ENCODE measurements at places on chromosomes 11 and 22. TPM values are rescaled to one million over a fixed set of nuclear protein-coding genes. Genes with fewer than 3 reads are reported as not detected.

Gene APOL4
- total RNA-seq = not detected

Gene KRTAP5-9
- total RNA-seq = not detected

Gene NCR3LG1
- total RNA-seq = 3.1 TPM

DNA sequence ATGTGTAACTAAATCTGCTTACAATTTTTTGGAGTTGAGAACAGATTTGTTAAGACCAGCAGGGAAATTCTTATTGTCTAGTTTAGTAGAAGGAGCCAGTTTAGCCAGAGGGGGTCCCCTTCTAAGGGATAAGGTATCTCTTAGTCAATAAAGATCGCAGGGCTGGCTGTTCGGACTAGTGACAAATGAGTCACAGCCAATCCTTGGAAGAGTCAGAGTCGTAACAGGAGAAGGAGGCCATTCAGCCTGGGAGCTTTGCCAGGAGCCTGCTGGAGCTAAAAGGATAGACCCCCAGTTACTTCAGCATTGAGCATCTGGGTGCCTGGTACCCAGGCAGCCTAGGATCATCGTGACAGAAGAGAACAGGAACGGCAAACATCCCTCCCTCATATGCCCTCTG is 191.6 kb upstream of the ARHGAP20 start:
- DNase-seq = no peak
- peaks cover 10% of the 10 kb centered on the region for H3K4me1 ChIP-seq
- H3K36me3 ChIP-seq = no peaks in the 10 kb centered on the region
- H3K27ac ChIP-seq = no peak overlapping the region
- no peaks in the 10 kb centered on the region for H3K27me3 ChIP-seq

DNA sequence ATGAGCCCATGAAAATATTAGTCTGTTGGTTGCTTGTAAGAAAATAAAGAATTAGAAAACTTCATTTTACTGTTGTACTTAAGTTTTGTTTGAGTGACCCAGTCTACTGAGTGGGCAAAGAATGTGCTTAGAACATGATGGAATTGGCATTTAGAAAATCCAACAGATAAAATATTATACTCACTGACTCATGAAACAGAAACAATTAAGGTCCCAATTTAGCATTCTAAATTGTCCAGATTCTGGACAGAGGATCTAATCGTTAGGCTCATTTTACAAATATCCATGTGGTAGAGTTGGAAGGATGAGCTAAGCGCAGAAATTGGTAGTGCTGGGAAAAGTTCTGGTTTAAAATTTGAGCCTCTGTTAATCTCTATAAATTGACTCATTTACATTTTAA is 45.4 kb downstream of the METTL15 start:
- no peak overlapping the region for H3K27ac ChIP-seq
- DNase-seq = no peak
- no peaks in the 10 kb centered on the region for H3K27me3 ChIP-seq

- H3K27ac ChIP-seq = no peak overlapping the region
- no peaks in the 10 kb centered on the region for H3K4me1 ChIP-seq
- peaks cover 34% of the 10 kb centered on the region for H3K27me3 ChIP-seq
- no peak for DNase-seq
- H3K36me3 ChIP-seq = no peaks in the 10 kb centered on the region
- no peak overlapping the region for H3K4me3 ChIP-seq
These were observed 81.9 kb upstream of the SLC25A18 start for GRCh38 chr22:17481424-17481823.

GRCh38 chr11:61480261-61480993 is 28.1 kb upstream of the LRRC10B start:
- peaks cover 7% of the 10 kb centered on the region for H3K4me1 ChIP-seq
- H3K36me3 ChIP-seq = no peaks in the 10 kb centered on the region
- DNase-seq = no peak
- H3K4me3 ChIP-seq = no peak overlapping the region

DNA sequence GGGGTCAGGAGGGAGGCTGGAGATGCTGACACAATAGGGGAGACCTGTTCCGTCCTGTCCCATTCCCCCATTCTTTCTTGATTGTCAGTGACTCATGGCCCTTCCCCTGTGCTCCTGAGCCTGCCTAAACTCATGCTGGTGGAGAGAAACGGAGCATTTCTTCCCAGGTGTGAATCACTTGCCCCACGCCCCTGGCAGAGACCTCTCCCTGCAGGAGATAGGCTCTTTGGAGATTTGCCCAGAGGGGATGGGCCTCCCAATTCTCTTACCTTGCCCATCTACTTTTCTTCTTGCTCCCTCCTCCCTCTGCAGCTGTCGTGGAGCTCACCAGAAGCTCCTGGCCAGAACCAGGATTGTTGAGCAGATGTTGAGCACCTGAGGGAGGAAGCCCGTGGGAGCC is 121.9 kb upstream of the OR9Q1 start:
- DNase-seq = no peak
- peaks cover 2% of the 10 kb centered on the region for H3K4me1 ChIP-seq
- H3K27me3 ChIP-seq = peaks cover 46% of the 10 kb centered on the region
- H3K36me3 ChIP-seq = no peaks in the 10 kb centered on the region
- no peak overlapping the region for H3K27ac ChIP-seq
- no peak overlapping the region for H3K4me3 ChIP-seq

DNA sequence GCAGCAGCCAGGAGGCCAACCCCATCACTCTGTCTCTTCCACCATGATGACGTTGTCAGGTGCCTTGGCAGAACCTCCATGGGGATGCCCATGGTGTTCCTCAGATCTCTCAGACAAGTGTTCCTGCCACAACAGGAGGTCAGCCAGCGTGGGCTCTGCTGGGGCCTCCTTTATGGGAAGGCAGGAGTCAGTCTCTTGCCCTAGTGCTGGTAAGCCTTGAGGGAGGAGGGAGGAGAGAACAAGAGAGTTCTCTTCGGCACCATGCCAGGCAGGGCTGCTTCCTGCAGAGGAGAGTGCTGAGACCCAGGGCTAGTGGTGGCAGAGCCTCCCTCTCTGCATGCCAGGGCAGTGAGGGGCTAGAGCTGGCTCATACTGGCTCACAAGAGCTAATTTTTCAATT is 32.5 kb downstream of the GNAZ start:
- no peak for DNase-seq
- no peaks in the 10 kb centered on the region for H3K36me3 ChIP-seq
- H3K4me3 ChIP-seq = no peak overlapping the region
- H3K27ac ChIP-seq = peak overlapping the region; percentile 27
- no peaks in the 10 kb centered on the region for H3K4me1 ChIP-seq
- H3K27me3 ChIP-seq = no peaks in the 10 kb centered on the region

DNA sequence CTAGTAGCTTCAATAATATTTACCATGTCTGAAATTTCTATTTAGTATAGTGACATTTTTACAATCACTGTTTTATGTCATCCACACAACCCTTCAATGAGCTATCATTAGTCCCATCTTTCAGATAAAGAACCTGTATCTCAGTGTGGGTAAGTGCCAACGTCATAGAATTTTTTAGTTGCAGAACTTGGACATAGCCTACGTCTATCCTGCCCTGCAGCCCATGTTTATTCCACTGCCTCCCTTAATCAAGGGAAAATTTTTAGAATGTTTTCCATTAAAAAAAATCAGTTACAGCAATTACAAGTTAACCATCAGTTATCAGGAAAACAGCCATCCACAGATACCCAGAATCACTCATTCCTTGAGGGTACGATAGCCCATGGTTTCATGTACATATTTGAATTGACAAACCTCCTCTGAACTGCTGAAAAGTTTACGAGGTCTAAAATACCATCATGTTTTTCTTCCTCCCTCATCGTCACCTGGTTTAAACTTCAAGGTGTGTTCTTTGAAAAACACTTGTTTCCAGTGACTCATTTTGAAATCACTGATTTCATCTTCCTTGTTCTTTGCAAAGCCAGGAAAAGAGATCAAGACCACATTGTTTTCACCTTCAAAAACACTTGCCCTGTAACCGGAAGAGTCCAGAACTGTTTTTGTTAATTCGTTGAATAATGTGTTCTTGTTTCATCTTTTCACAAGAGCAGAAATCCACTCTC is 100.9 kb downstream of the FAM76B start:
- H3K4me1 ChIP-seq = peaks cover 3% of the 10 kb centered on the region
- no peak overlapping the region for H3K4me3 ChIP-seq
- DNase-seq = no peak
- no peaks in the 10 kb centered on the region for H3K36me3 ChIP-seq
- H3K27me3 ChIP-seq = no peaks in the 10 kb centered on the region

GRCh38 chr22:41974691-41975290 is 5.5 kb downstream of the SEPTIN3 start:
- no peaks in the 10 kb centered on the region for H3K36me3 ChIP-seq
- peaks cover 49% of the 10 kb centered on the region for H3K27me3 ChIP-seq
- no peak overlapping the region for H3K27ac ChIP-seq
- H3K4me1 ChIP-seq = peaks cover 4% of the 10 kb centered on the region
- no peak overlapping the region for H3K4me3 ChIP-seq

- H3K4me3 ChIP-seq = no peak overlapping the region
- H3K27me3 ChIP-seq = no peaks in the 10 kb centered on the region
- peak overlapping the region; percentile 9 for H3K27ac ChIP-seq
- DNase-seq = no peak
- no peaks in the 10 kb centered on the region for H3K36me3 ChIP-seq
These were observed 7.2 kb upstream of the NIPSNAP1 start for GRCh38 chr22:29587938-29588699.

GRCh38 chr11:8652140-8652539 is 30.3 kb downstream of the TRIM66 start:
- H3K4me1 ChIP-seq = peaks cover 8% of the 10 kb centered on the region
- H3K36me3 ChIP-seq = peaks cover 8% of the 10 kb centered on the region
- no peak overlapping the region for H3K4me3 ChIP-seq
- DNase-seq = no peak
- H3K27ac ChIP-seq = no peak overlapping the region
- H3K27me3 ChIP-seq = no peaks in the 10 kb centered on the region

DNA sequence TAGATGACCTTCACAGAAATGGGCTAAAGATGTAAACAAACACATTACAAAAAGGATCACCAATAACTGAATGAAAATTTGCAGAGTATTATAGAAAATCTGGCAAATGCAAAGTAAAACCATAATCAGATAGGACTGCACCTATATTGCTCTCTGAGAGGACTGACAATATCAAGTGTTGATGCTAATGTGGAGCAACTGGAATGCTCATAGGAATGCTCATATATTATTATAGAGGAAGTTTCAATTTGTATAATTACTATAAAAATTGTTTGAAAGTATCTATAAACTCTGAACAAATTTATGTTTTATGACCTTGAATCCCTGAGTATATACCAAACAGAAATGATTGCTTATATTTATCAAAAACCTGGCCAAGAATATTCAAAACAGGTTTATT is 18.4 kb upstream of the TEAD1 start:
- H3K4me1 ChIP-seq = peaks cover under 1% of the 10 kb centered on the region
- peaks cover 2% of the 10 kb centered on the region for H3K36me3 ChIP-seq
- DNase-seq = no peak
- peaks cover 23% of the 10 kb centered on the region for H3K27me3 ChIP-seq
- H3K27ac ChIP-seq = no peak overlapping the region
- no peak overlapping the region for H3K4me3 ChIP-seq

DNA sequence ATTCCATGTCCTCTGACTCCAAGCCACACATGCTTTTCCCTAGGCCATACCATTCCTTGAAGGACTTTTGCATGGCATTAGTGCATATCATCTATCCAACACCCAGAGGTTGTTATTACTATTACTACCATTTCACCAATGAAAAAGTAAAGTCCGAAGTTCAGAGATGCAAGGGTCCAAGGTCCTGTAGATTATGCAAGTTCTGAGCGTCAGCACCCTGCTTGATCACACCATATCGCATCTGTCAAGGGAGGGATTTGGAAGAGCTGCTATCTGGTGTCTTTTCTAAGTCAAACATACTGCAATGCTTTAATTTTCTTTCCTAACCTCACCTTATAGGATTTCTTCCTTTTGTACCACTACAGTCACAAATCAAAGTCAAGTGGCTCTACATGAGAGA is 214.7 kb upstream of the CADM1 start:
- no peak for DNase-seq
- H3K27ac ChIP-seq = no peak overlapping the region
- no peak overlapping the region for H3K4me3 ChIP-seq
- no peaks in the 10 kb centered on the region for H3K4me1 ChIP-seq
- H3K27me3 ChIP-seq = no peaks in the 10 kb centered on the region
- H3K36me3 ChIP-seq = no peaks in the 10 kb centered on the region

DNA sequence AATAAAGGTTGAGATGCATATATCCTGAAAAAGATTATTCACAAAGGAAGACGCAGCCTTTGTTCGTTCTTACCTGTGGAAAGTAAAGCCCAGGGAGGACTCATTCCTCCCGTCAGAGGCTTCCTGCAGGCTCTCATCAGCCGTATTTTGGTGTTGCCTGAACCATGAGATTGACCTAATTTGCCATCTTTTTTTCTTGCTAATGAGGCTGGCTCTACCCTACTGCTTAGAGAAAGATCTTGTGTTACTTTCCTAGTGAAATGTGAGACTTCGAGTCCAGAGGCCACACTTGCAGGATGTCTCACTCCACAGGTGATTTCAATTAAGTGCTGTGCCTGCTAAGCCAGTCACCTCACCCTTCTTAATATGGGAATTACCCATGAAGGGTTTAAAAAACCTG is 269.9 kb downstream of the NTM start:
- H3K27ac ChIP-seq = no peak overlapping the region
- no peak overlapping the region for H3K4me3 ChIP-seq
- peaks cover 20% of the 10 kb centered on the region for H3K27me3 ChIP-seq
- H3K4me1 ChIP-seq = no peaks in the 10 kb centered on the region
- no peaks in the 10 kb centered on the region for H3K36me3 ChIP-seq

DNA sequence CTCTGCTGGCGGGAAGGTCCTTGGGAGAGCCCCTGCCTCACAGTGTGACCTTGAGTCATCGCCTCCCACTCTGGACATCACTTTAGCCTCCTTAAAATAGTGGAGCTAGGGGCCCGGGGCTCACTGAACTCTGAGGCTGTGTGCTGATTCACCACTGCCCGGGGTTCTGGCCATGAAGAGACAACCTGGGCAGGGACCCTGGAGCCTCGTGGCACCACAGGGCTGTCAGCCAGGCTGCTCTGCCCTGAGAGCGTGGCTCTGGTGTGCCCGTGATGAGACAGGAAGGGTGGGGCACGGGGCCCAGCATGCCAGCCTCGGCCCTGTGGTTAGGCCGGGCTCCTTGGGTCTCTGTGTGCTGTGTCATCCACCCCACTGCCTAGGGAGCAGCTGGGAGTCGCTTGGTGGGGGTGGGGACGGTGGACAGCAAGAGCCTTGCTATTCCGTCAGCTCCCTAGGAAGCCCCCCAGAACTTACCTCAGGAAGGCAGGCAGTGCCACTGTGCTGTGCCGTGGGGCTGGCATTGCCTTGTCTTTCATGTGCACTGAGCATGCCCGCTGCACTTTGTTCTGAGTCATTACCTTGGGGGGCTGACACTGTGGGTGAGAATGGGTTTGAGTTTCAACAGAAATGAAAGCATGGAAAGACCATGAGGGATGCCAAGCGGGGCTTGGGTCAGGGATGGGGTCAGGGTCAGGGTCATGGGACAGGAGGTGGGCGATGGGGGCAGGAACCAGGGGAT is 31.7 kb downstream of the TPCN2 start:
- peak overlapping the region; percentile 89 for H3K27ac ChIP-seq
- no peaks in the 10 kb centered on the region for H3K27me3 ChIP-seq
- peaks cover 18% of the 10 kb centered on the region for H3K4me1 ChIP-seq
- H3K36me3 ChIP-seq = peaks cover 3% of the 10 kb centered on the region

Data from T-helper 17 cell (primary cell).